ENCODE measurements at places on chromosomes 6 and 20.

DNA sequence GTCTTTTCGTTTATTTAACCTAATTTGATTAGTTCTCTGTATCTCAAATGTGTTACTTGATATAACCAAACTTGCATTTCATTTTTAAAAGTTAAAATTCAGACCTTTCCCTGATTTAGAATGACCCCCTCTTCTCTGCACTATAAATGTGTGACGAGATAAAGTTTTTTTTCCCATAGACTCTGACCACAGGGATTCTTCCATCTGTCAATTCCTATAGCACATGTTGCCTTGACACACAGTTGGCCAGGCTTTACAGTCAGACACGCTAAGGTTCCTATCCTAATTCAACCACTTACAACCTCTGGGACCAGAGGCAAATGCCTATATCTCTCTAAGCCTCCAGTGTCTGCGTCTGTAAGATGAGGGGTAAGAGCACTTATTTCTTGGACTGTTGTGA lies 40.6 kb downstream of the KCNS1 start:
- DNase-seq = no peak

- no peak for DNase-seq
These were observed 38.0 kb downstream of the XRN2 start for GRCh38 chr20:21340991-21341697.

- DNase-seq = no peak
These were observed 45.3 kb upstream of the FAM50B start for GRCh38 chr6:3803627-3804468.

DNA sequence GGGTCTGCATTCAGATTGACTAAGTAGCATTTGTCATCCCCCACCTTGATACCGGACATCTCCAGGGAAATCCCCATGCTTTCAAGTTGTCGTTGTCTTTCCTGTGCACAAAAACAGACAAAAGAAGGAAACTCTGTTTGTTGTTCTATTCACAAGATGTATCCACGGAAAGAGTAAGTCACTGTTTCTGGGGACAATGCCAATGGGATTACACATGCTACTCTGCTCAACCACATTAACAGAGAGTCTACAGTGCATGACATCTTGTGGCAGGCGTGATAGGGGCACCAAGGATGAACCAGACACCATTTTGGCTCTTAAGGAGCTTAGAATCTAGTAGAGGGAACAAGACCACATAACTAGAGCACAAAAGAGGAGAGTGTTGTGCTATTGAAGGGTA lies 124.4 kb upstream of the NUP153 start:
- DNase-seq = no peak

- DNase-seq = no peak
These were observed 107.4 kb downstream of the B3GAT2 start for GRCh38 chr6:70849348-70850069.

Measured in NB4 (cell line).